ENCODE measurements at places on chromosomes 6 and 20.

DNA sequence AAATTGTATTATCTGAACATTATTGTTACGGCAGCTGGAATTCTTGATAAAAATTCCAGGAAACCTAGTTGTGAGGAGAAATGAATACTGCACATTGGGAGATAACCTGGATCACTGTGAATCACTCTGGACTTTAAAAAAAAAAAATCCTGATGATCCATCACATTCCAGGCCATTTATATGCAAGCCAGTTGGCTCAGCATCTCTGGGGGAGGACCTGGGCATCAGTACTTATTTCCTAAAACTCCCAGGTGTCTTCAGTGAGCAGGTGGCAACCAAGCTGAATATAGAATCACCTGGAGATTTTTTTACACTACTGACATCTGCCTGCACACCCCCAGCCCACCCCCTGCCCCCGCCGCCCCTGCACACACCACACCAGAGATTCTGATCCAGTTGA, 39.1 kb upstream of the SIRT5 start:
- no peak for DNase-seq

DNA sequence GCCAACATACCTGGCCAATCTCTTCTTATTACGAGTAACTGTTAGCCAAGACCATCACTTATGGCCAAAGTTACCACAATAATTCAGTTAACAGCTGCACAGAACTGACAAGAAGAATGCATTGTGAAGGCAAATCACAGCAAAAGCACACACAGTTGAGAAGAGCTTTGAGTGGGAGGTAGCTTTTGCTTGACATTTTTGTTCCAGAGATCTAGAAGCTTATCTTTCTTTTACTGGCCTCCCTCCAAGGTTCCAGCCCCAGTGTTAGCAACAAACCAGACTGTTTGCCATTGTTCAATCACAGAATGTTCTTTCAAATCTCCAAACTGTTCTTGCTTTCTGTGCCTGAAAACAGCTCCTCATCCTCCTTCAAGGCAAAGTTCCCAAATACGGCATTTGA, 35.9 kb upstream of the IRAK1BP1 start:
- no peak for DNase-seq

- no peak for DNase-seq
Measured at GRCh38 chr20:46811224-46812084, 83.2 kb upstream of the EYA2 start.

DNA sequence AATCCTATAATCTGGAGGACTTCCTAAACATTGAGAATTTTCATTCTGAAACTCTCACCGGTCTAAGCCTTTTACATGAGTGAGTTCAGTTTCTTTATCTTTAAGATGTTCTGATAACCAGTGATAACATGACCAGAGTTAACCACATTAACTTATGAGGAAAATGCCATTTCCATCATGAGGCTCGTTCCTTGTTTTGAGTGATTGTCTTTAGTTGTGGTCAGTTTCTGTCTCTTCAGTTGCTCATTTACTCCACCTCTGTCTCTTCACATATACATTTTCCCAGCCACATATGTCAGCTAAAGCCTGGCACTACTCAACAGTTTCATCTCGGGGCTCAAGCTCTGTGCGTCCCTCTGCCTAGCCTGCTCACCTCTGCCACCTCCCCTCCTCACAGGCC, 70.4 kb downstream of the JAG1 start:
- no peak for DNase-seq

GRCh38 chr6:118748311-118749062, 97.1 kb upstream of the CEP85L start:
- no peak for DNase-seq

- DNase-seq, result no peak
Measured at GRCh38 chr20:62347445-62347844, 19.7 kb downstream of the LAMA5 start.

DNA sequence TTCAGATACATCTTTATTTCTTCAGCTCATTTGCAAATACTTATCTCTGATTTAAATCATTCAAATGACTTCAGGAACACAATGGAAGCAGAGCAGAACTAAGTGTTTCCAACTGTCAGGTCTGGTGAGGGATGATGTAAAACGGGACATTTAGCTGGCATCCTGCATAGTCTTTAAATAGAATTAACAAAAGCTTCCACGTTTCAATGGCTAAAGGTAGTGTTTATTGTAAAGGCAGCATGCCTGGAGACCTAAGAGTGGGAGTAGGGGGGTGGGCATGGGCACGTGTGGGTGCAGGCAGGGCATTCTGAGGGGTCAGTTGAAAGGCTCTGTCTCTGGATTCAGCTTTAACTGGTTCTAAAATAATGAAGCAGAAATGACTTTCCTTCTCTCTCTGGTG, 174.9 kb downstream of the PLCB1 start:
- DNase-seq, result no peak

- DNase-seq, result no peak
Measured at GRCh38 chr6:107344383-107344782, 115.0 kb downstream of the PDSS2 start.

- no peak for DNase-seq
Measured at GRCh38 chr6:144395826-144396225, 110.7 kb downstream of the UTRN start.

GRCh38 chr6:142884214-142885035, 60.6 kb downstream of the HIVEP2 start:
- no peak for DNase-seq

DNA sequence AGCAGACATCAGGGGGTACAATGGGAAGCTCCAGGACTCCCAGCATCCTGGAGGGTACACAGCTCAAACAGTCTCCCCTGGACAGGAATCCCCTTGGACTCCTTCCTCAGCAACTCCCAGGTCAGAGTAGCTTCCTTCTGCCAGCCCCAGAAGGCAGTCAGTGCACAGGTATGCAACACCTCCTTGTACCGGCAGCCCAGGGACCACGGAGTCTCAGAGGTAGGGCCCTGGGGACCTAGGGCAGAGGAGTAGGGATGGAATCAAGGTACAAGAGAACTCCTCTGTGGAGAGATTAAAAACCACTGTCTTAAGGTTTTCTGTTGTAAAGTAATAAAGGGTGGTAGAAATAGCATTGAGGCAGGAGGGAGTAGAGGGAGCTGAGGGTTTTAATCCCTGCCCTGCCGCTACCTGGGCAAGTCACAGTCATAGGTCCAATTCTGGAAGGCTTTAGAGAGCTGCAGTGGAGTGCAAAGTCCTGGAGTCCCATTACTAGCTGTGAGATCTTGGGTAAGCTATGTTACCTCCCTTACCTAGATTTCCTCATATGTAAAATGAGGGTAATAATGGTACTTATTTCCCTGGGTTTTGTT, 7.5 kb downstream of the TP53TG5 start:
- no peak for DNase-seq
